Nucleus accumbens (tissue), 56 donors: ENCODE measurements at places on chromosomes 1 and 21.

GRCh38 chr1:3775490-3776230 is 3.1 kb downstream of the SMIM1 start:
- DNase-seq = no peak

GRCh38 chr1:248807067-248807737 is 18.5 kb downstream of the SH3BP5L start:
- peak; percentile 22 for DNase-seq

- no peak for DNase-seq
These were observed 1.4 kb upstream of the PIK3R3 start for GRCh38 chr1:46133781-46134350.

GRCh38 chr1:178388418-178389145 is 108.2 kb downstream of the CLEC20A start:
- DNase-seq = no peak

- DNase-seq = no peak
These were observed 178.7 kb upstream of the RUNX1 start for GRCh38 chr21:35227786-35228185.

DNA sequence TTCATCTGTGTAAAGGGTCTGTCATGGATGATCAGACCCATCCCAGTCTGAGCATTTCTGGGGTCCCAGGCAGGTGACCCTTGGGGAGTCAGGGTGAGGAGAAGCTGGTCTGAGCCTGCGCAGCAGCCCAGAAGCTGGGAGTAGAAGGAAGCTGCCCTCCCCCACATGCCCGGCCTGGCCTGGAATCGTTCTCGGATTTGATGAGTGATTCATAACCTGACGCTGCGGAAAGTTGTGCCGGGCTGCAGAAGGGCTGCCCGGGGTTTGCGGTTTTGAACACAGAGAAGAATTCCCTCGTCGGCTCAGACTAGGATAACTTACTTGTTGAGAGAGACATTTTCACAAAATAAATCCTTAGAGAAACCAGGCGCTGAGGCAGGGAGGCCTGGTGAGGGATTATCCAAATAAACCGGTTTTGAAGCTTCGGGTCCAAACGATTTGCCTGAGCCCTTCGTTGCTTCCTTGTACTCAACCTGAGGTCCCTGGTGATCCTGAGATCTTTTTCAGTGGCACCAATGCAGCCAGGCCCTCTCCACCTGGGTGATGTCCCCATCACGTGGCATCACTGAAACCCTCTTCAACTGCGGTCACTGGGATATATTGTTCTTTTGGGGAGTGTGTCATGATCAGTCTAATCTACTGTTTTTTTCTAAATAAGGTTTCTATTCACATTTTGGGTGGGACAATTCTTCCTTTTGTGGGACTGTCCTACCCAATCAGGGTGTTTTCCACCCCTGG is 29.2 kb downstream of the EPHB2 start:
- DNase-seq = no peak

DNA sequence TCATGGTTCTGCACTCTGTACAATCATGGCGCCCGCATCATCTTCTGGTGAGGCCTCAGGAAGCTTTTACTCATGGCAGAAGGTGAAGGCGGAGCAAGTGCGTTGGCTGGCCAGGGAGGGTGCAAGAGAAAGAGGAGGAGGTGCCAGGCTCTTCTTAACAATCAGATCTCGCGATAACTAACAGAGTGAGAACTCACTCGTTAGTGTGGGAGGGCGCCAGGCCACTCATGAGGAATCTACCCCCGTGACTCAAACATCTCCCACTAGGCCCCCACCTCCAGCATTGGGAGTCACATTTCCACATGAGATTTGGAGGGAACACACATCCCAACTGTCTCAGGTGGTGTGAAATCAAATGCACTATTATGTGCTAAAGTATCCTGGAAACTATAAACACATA is 220.2 kb upstream of the CSF3R start:
- no peak for DNase-seq

GRCh38 chr1:184191181-184191621 is 139.7 kb downstream of the TSEN15 start:
- DNase-seq = peak; percentile 10

DNA sequence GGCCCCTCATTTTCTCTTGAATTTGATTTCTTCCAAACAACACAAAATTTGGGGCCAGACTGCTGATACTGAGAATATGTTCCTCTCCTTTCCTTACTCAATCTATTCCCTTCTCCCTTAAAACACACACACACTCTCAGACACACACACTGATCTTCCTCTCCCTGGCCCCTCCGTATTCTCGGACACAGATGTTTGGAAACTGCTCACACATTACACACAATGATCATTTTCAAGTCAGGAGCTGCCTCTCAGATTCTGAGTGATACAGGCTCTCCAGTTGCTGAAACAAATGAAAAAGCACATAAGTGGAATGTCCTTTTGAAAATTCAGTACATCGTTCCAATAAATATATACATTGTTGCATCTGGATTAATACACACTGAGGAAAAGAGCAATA is 161.3 kb downstream of the CLEC20A start:
- no peak for DNase-seq

- no peak for DNase-seq
These were observed 122.7 kb downstream of the TGFBR3 start for GRCh38 chr1:91763252-91763651.

DNA sequence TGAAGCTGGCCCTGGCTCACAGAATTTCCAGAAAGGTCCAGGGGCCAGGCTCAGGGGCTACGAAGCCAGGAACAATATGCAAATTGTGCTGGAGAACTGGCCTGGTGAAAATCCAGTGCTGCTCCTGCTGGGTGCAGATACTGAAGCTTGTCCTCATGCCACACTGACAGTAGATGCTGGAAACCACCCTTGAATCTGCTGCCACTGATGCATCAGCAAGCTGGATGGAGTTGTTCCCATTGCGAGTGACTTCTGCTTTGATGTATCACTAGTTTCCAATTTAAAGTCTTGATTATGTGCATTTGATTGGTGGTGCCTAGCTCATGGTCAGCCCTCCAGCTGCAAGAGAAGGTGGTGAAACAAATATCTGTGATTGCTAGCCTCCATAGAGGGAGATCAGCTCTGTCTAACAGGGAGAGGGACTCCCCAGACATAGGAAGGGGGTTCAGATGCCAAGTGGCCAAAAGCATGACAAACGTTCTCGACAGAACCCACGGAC is 11.0 kb upstream of the KIAA0040 start:
- no peak for DNase-seq

GRCh38 chr1:241419986-241420385 is 63.0 kb upstream of the RGS7 start:
- DNase-seq = no peak

GRCh38 chr1:11337580-11338073 is 64.6 kb downstream of the UBIAD1 start:
- peak; percentile 22 for DNase-seq

GRCh38 chr1:75010547-75010946 is 123.6 kb upstream of the LHX8 start:
- no peak for DNase-seq
